ENCODE measurements at places on chromosomes 3 and 15.
A peak's percentile ranks its signal among the peaks of the same experiment; 100 is the strongest.

- no peak for DNase-seq
These were observed 48.7 kb downstream of the BSN start for GRCh38 chr3:49602877-49603411.

- DNase-seq, result no peak
These were observed 28.7 kb downstream of the LRRK1 start for GRCh38 chr15:100947760-100948429.

DNA sequence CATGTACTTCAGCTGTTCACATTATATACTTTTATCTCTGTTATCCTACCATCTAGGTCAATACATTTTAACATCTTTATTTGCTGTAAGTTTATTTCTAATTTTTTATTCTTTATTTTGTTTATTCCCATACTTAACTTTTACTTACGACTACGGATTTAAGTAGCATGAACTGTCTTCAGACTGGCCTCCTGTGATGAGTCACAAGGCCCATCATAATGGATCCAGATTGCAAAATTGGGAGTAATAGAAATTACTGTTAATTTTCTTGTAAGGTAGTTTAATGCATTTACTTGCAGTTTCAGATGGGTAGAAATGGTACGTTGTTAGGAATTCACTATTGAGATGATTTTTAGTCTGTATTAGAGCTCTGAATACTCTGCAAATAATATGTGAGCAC lies 45.9 kb downstream of the PPARG start:
- no peak for DNase-seq

DNA sequence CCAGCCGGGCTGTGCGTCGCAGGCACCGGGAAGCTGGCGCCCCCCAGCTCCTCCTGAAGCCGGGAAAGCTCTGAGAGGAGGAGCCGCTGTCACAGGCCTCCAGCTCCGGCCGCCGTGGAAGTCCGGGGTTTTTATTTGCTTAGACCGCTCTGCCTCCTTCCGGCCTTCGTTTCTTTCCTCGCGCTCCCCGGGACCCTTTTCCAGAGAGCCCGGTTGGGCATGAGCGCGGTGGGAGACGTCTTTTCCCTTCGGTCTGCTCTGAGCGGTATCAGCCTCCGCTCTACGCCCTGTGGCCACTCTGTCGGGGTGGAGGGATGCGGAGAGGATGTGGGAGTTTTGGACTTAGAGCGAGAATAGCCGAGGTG lies 559 bp downstream of the SENP5 start:
- DNase-seq, result no peak

- no peak for DNase-seq
These were observed 11.6 kb upstream of the HGD start for GRCh38 chr3:120693439-120694171.

- DNase-seq, result no peak
These were observed 39.6 kb downstream of the TMOD3 start for GRCh38 chr15:51869060-51869421.

GRCh38 chr3:112357930-112358780 lies 25.2 kb downstream of the CD200 start:
- DNase-seq, result no peak

DNA sequence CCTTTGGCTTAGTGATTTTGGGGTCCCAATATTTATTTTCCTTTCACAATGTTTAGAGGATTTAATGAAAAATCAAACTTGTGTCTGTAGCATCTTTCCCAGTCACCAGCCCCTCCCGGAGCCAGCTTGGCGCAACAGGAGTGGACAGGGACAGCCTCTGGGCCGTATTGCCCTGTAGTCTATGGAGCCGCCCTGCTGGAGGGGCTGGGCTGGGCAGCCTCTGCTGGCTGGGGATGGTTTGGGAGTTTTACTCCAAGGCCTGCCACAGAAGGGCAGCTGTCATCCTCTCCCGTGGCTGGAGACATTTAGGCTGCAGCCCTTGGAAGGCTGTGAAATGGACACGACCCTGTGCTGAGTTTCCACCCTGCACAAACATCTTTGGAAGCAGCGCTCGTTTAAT lies 89.4 kb upstream of the RGMA start:
- no peak for DNase-seq

- DNase-seq, result no peak
These were observed 56.3 kb upstream of the CFAP20DC start for GRCh38 chr3:59106085-59106648.

DNA sequence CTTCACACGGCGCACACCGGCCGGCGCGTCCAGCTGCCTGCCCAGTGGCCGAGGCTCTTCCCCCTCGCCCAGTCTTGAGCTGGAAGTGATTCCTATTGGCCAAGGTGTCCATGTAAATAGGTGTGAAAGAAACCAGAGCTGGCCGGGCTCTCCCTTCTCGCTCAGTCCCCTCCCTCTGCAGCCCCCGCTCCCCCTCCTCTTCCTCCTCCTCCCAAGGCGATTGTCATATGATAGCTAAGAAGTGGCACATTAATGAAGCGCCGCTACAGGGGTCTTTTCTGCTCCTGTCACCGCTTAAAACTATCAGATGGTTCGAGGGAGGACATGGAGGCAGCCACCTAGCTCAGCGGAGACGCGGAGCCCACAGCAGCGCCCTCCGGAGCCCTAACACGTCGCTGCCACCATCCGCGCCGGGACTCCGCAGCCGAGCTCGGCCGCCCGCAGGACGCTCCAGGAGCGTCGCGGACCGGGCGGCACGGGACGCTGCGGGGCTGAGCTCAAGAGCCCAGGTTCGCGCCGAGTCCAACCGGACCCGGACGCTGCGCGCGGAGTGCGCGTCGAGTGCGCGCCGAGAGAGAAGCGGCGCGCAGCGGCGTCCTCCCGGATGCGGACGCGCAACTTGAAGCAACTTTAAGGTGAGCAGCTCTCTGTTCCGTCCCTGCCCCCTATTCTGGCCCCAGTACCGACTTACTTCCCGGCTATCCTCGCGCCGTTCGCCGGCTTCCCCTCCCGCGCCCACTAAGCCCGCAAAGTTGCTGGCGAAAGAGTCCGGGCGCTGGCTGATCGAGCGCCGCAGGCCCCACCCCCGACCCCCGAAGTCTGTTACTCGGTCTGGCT lies at the start of gene FOXB1:
Gene FOXB1 (plus strand): TSS at position 303 of the 837 bp plus-strand sequence. CDS start 653 bp downstream, outside the sequence.
- DNase-seq, result no peak

GRCh38 chr15:64149424-64149823 lies 2.1 kb upstream of the SNX22 start:
- no peak for DNase-seq

- DNase-seq, result no peak
These were observed 41.5 kb downstream of the TGM4 start for GRCh38 chr3:44915702-44916438.

GRCh38 chr15:92803852-92804609 lies 96.1 kb upstream of the CHD2 start:
- peak; percentile 60 for DNase-seq

- DNase-seq, result no peak
These were observed 21.8 kb downstream of the CCDC32 start for GRCh38 chr15:40543082-40543481.

DNA sequence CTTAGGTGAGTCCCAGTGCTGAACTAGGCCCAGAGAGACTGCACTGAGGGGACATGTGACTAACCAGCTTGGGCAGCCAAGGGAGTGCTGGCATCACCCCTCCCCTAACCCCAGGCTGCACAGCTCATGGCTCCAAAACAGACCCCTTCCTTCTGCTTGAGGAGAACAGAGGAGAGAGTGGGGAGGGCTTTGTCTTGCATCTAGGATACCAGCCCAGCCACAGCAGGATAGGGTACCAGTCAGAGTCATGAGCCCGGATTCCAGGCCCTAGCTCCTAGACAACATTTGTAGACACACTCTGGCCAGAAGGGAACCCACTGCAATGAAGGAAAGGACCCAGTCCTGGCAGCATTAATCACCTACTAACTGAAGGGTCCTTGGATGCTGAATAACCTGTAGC lies 49.9 kb upstream of the PLSCR4 start:
- no peak for DNase-seq

GRCh38 chr3:40847551-40847992 lies 322.8 kb downstream of the ZNF621 start:
- DNase-seq, result no peak

GRCh38 chr3:41045491-41045890 lies 153.8 kb upstream of the CTNNB1 start:
- no peak for DNase-seq

DNA sequence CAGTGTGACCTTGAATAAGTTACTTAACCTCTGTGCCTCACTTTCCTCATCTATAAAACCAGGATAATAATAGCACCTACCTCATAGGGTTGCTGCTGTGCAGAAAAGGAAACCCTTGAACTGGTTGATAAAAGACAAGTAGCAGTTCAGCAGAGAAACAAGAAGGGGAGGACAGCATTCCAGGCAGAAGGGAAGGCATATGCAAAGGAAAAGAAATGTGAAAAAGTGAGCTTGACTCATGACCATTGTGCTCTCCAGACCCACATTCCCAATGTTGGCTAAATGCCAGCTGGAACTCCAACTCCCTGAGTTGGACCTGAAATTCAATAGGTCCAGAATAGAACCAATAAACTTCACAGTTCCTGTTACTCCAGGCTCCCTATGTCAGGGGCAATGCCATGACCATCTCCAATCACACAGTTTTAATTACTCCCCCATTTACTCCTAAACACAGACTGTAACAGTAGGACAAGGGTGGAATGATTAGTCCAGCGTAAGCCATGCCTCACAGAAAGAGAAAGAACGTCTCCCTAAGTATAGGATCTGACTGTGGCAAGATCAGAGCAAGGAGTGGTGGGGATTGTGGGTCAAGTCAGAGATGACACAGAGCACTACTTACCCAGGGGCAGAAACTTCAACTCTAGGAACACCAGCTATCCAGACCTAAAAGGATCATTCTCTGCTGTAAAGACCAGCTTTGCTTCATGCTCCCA lies 26.9 kb downstream of the PRKAR2A start:
- no peak for DNase-seq

- DNase-seq, result no peak
These were observed 228.9 kb upstream of the NR2E3 start for GRCh38 chr15:71581398-71581930.

GRCh38 chr15:101672298-101672697 lies 20.1 kb upstream of the TM2D3 start:
- no peak for DNase-seq
